ENCODE measurements at places on chromosomes 6 and 20.
A peak's percentile ranks its signal among the peaks of the same experiment; 100 is the strongest.

GRCh38 chr6:42451333-42452170 lies at the start of gene TRERF1:
Gene TRERF1 (minus strand): TSS chr6:42451926. CDS start chr6:42269590, 182,336 bp downstream.
- peak; percentile 57 for DNase-seq

DNA sequence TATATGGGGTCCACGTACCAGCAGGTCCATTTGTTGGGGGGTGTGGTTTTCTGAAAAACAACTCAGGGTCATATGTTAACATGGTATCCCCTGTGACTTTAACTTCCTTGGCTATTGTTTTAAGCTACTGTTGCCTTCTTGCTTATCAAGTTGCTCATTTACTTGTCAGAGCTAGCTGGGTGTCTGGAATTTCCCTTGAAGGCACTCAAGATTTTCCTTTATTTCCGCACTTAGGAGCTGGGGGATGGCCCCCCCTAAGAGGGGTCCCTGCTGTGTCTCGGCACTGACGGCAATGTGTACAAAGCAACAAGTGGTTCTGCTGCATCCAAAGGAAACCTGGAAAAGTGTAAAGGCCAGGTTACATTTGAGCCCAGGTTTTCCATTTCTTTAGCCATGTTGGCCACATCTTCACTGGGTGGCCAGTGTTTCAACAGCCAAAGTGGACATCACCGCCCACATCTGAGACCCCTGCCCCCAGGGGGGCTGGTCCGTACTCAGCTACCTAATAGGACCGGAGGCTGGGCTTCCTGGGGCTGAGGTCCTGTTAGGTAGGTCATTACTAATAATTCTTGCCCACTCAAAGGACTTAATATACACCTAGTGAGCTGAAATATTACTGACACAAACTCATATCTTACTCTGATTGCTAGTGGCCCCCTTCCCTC lies 24.8 kb upstream of the SYNDIG1 start:
- DNase-seq, result no peak

DNA sequence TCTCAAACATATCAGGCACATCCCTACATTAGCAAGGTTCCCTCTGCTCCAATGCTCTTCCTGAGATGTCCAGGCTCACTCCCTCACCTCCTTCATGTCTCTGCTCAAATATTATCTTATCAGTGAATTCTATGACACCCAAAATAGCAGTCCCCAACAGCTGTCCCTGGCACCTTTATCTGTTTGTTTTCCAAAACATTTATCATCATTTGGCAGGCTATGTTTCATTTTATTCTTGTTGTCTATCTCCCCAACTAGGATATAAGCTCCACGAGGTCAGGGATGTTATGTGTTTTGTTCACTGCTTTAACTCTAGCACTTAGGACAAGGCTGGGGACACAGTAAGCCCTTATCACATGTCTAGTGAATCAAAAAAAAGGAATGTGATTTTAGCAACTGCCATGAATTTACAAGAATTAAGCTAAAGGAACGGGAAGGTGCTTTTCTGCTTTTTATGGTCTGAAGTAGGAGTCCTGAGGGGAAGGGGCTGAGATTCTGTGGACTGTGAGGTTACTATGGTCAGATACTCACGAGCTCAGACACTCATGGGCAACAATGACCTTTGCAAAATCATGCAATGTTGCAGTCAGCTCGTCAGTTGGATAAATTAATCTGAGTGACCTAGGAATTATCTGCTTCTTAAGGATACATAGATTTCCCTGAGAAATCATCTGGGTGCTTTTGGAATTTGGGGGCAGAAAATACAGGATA lies 1.9 kb upstream of the IL22RA2 start:
- no peak for DNase-seq

DNA sequence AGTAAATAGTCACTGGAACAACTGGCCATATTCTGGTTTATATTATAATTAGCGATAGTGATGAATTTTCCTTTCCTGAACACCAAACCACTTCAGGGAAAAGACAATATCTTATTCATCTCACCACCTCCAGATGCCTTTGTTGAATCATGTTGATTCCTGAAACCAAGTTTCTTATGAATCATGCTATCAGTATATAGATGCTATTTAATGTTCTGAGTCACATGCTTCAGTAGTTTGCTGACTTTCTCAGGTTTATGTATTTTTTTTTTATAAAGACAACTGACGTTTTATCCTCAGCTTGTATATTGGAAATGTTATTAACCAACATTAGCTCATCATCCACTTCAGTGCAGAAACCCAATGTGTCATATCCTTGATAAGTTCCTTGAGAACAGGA lies 710.2 kb upstream of the POU3F2 start:
- no peak for DNase-seq

GRCh38 chr6:115514656-115515055 lies 546.0 kb downstream of the FRK start:
- peak; percentile 51 for DNase-seq

DNA sequence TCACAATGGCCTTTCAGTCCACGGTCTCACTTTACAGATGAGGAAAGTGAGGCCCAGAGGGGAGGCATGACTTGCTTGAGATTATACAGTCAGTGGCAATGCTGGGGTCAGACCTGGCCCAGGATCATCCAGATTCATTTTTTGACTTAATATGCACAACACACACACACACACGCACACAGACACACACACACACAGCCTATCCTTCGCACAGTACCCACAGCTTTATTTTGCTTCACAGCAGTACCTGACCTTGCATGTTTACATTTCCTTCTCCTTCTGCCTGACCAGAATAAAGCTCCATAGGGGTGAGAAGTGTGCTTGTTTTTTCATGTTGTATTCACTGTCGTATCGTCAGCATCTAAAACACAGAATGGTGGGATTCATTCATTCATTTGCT lies 79.8 kb downstream of the VEGFA start:
- no peak for DNase-seq

GRCh38 chr20:62202083-62202395 lies 18.0 kb downstream of the HRH3 start:
- DNase-seq, result no peak
